Effector CD4-positive, alpha-beta T cell (primary cell): ENCODE measurements at places on chromosomes 5 and 9.

DNA sequence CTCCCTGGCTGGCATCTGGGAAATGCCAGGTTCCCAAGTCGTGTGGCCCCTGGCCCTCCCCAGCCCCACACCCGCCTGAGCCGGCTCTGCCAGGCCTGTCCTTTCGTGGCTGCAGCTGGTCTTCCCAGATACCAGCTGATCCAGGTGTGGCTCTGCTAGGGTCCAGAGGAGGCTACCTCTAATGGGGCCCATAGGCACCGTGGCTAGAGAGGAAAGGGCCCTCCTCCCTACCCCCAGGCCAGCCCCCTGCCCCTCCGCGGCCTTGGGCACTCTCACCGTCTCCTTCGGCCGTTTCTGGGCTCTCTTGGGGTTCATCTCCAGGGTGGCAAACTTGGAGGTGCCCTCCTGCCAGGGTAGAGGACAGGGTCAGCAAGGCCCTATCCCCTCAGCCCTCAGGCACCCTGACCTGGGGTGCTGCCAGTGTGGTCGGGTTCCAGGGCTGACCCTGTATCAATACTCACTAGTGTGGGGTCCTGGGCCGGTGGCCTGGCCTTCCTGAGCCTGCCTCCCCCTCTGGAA is 17.0 kb downstream of the RALGDS start:
- no peak for DNase-seq

- no peak for DNase-seq
Observed at GRCh38 chr5:59266410-59266809, 627.1 kb downstream of the PDE4D start.

DNA sequence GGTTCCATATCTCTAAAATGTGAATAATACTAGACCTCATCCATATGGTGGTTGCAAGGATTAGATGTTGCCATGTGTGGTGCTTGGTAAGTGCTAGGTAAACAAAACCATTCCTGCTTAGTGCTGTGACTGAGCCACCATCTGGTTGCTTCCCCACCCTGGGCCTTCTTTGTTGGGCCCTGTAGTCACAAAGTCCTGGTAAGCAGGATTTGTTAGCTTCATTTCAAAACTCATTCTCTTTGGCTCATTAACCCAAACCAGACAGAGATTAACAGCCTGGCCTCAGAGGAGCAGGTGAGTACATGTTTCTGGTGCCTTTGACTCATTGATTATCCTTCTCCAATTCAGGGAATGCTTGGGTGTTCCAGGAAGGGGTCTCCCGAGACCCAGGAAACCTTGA is 240.2 kb downstream of the ARHGAP26 start:
- DNase-seq = no peak

- no peak for DNase-seq
Observed at GRCh38 chr5:146213210-146213826, 9.9 kb downstream of the RBM27 start.

DNA sequence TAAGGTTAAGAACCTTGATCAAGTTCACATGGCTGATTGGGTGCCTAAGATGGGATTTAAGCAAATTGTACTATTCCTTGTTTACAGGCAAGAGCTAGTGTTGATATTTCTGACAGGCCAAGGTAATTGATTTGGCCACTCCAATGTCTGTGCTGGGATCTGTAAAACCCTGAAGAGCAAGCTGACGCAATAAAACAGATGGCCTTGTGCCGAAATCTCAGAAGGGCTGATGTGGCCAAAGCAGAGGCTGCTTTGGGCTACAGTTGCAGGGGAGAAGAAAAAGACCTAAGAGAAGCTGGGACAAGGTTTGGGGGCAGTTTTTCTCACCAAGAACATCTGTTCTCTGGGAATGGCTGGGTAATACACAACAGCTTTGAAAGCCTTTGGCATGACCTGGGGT is 463.2 kb upstream of the ZNF608 start:
- DNase-seq = no peak

- peak; percentile 7 for DNase-seq
Observed at GRCh38 chr5:14144586-14145434, 1.7 kb downstream of the TRIO start.

DNA sequence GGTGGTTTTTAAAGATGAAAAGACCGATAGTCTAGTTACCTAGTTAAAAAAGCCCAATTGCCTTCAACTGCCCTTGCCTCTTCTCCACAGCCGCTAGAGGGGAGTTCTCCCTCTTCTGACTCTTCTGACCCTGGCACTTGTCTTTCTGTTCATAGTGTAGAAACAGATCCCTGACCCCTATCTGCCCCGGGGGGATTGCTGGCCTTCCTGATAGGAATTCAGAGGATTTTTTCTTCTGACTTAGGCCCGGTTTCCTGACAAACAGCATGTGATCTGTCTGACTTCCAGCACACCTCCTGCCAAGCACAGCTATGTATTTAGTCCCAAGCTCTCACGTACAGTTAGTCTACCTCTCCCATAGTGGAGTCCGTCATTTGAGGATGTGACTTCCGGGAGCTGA is 5.0 kb upstream of the TMEM268 start:
- DNase-seq = no peak

- DNase-seq = no peak
Observed at GRCh38 chr9:93893194-93893593, 62.0 kb downstream of the BARX1 start.

GRCh38 chr5:132655821-132656773 is 1.9 kb upstream of the IL13 start:
- no peak for DNase-seq

DNA sequence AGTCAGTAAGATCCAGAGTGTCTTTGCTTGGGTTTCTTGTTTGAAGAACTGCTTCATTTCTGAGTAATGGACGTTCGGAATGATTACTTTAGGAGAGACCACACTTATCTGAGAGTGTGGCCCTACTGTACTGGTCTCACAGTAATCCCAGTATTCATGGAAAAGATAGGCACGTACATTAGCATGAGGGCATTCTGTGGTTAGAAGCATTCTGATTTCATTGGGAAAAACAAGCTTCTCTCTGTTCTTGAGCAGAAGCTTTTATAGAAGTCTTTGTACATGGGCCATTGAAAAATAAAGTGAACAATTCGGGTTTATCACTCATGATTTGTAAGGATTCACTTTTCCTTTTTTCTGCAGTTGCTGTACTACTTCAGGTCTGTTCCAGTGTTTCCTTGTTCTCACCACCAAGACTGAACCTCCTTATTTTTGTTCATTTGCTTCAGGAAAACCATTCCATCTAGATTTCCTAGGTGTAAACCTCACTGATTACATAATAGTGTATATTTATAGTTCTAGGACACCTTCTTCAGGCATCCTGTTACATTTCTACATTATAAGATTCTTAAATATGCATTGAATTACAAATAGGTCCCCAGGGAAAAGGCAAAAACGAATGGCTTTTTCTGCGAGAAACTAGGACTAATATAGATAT is 10.1 kb downstream of the TGFBR1 start:
- DNase-seq = no peak

GRCh38 chr5:133081703-133082102 is 29.9 kb downstream of the HSPA4 start:
- no peak for DNase-seq

GRCh38 chr9:36136272-36136893 is at the start of gene GLIPR2:
TSS of gene GLIPR2 (plus strand) at chr9:36136733. CDS start at chr9:36136779, 46 bp downstream.
- peak; percentile 72 for DNase-seq

DNA sequence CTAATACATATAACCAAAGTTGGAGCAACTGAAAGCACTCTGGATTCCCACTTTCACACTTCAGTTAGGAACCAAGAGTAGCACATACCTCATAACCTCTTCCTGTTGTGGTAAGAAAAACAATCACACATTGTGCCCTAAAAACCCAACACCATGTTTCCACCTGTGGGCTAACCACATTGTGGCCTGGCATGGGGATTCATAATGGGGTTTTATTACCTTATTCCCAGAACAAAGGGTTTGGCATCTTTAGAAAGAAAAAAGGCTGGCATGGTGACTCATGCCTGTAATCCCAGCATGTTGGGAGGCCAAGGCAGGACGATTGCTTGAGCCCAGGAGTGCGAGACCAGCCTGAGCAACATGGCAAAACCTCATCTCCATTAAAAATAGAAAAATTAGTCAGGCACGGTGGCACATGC is 60.6 kb downstream of the HSD17B3 start:
- DNase-seq = no peak

DNA sequence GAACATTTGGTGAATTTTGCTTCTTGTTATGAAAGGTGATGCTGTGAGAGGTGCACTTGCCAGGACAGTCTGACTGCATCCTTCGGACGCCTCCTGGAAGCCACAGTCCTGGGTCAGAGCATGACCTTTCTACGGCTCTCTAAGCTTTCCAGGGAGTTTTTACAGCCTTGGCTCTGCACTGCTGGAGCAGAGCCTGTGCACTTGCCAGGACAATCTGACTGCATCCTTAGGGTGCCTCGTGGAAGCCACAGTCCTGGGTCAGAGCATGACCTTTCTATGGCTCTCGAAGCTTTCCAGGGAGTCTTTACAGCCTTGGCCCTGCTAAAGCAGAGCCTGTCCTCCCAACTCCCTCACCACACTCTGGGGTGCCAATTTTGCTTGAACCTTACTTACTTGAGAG is 49.6 kb downstream of the CCDC180 start:
- DNase-seq = no peak

GRCh38 chr9:22423566-22423965 is 23.1 kb upstream of the DMRTA1 start:
- no peak for DNase-seq

DNA sequence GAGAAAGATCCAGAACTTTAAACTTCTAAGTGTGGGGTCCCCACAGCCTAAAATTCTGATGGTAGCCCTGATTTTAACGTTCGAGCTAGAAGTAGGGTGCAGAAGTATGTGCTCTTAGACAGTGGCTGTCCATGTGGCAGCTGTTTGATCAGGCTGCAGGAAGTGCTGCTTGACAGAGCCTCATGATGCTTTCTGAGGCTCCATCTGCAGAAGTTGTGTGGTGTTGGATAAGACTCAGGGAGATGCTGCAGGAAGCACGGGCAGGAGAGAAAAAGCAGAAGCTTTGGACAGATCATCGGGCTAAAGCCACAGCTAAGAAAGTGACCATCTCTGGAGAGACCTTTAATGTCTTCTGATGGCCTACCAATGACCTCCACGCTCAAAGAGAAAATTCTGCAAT is 8.1 kb downstream of the MTMR12 start:
- DNase-seq = no peak

GRCh38 chr5:1748271-1748670 is 51.4 kb downstream of the MRPL36 start:
- DNase-seq = no peak

- peak; percentile 2 for DNase-seq
Observed at GRCh38 chr5:16464664-16465543, 696 bp downstream of the ZNF622 start.

- no peak for DNase-seq
Observed at GRCh38 chr5:36946101-36946500, 69.5 kb downstream of the NIPBL start.

DNA sequence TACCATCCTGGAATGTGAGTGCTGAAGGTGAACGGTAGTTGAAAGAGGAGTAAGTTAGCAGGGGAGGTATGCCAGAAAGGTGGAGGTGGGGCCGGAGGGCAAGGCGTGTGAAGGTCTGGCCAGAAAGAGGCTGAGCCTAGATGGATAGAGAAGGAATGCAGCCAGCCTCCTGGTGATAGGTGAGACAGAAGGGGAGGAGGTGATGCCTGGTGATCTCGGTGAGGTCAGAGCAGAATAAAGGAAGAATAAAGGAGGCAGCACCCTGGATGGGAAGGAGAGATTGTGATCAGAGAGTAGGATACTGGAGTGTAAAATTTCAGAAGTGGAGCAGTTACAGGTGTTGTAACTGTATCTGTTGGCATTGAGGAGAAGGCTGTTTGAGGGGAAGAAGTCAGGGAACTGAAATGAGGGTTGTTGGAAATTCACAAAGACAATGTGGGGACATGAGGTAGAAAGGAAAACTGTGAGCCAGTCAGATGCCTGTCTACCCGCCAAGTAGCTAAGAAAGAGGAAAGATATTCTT is 2.0 kb downstream of the GNG10 start:
- DNase-seq = no peak

- DNase-seq = no peak
Observed at GRCh38 chr5:21642312-21642711, 1210.8 kb downstream of the CDH12 start.

DNA sequence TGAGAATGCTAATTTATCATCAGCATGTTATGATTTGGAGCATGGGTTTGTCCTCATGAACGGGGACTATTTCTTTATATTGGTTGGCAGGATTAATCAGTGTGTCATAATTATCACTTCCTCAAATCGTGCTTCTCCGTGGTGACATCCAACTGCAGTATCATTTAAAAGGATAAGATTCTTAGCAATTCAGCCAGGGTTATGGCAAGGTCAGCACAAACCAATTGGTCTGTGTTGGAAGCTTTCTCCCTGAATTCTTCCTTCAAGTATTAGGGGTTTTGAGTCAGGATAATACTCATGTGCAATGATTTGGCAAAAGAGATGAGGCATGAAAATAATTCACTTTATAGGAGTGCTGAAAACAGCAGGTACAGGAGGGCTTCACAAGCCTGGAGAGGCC is 5.5 kb upstream of the CAMLG start:
- DNase-seq = no peak

DNA sequence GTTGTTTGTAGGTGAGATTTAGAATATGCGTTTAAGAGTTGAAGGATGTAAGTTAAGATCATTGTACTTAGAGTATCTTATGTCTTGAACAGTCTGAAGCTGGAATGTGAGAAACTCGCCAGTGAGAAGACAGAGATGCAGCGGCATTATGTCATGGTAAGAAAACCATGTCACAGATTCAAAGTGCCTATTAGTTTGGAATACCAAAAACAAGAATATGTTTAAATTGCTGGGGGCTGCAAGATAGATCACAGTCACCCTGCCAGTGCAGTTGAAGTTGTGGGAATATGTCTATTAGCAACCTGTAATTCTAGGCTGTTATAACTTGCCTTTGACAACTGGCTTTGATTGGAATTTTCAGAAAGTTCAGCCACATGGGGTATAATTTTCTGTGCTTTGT is 3.0 kb downstream of the TLE4 start:
- no peak for DNase-seq

GRCh38 chr9:81489046-81489445 is 200.3 kb downstream of the TLE1 start:
- DNase-seq = no peak
